ENCODE measurements at places on chromosomes 7 and 10. TPM values are rescaled to one million over a fixed set of nuclear protein-coding genes. Genes with fewer than 3 reads are reported as not detected.

- no peak overlapping the region for H3K4me3 ChIP-seq
- no peaks in the 10 kb centered on the region for H3K27me3 ChIP-seq
- DNase-seq = no peak
- no peaks in the 10 kb centered on the region for H3K4me1 ChIP-seq
- no peaks in the 10 kb centered on the region for H3K36me3 ChIP-seq
These were observed 42.8 kb downstream of the RNLS start for GRCh38 chr10:88540351-88540750.

DNA sequence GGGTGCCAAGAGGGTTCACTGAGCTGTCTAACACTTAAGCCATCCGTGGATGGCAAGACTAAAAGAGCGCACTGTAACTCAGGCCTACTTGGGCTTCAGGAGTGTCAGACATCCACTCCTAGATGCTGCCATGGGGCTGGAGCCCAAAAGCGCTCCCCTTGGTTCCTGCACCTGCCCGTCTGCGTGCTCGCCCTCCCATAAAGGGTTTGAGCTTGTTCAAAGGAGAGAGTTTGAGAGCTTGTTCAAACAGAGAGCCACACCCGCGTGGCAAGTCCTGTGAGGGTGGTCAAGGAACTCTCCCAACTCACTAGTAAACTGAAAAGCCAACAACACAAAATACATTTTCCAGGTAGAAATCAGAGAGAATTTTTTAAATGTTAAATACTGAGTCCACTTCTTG lies 256.7 kb downstream of the SEMA3A start:
- no peak overlapping the region for H3K27ac ChIP-seq
- no peak overlapping the region for H3K4me3 ChIP-seq
- no peaks in the 10 kb centered on the region for H3K36me3 ChIP-seq
- DNase-seq = no peak
- no peaks in the 10 kb centered on the region for H3K4me1 ChIP-seq

Gene TEX36
- not detected for total RNA-seq

DNA sequence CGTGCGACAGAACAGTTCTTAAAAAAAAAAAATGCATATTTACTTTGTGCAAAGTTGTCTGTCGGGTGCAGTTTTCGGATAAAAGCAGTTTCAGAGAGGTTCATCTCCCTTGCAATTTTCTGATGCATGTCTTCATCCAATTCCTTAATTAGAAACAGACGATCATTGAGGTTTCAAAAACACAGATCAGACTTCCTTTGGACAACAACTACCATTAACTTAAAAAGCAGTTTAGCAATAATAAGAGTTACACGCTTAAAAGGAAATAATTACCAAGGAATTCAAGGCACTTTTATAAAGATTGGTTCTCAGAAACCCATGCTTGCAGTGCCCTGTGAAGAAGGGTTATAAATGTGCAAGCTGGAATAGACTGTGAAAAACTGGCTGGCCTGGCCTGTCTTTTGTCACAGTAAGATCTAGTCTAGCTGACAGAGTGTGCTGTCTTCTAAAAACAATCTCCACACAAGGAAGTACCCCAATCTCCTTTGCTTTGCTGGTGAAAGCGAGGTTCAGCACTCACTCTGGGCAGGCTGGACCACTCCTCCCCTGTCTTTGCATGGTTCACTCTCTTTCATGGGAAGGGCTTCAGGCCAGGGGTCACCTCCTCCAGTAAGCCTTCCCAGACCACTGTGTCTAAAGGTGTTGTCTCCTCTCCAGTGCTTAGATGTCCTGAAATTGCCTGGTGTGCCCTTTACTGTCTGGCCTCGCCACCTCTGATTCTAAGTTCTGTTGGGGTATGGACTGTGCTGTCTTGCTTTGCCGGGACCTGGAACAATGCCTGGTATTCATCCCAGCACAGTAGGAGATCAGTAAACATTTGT lies 34.8 kb upstream of the HNRNPH3 start:
- no peak overlapping the region for H3K4me3 ChIP-seq
- DNase-seq = no peak
- no peaks in the 10 kb centered on the region for H3K4me1 ChIP-seq
- no peak overlapping the region for H3K27ac ChIP-seq
- H3K27me3 ChIP-seq = no peaks in the 10 kb centered on the region
- no peaks in the 10 kb centered on the region for H3K36me3 ChIP-seq

DNA sequence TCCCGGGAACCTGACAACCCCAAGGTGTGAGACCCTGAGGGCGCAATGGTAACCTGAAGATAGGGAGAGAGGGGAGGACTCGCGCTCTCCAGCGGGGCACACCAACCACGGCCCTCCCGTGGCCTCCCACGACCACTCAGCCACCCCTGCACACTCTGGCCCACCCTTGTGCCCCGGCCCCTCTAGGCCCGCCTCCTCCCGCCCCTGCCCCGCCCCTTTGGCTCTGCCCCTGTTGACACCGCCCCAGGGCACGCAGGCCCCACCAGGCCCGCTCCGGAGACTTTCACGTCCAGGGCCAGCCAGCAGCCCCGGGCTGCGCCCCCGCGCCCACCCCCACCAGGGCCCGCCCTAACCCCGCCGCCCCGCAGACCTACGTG lies 10.9 kb downstream of the ATG9B start:
- no peak for DNase-seq
- peaks cover 48% of the 10 kb centered on the region for H3K4me1 ChIP-seq

DNA sequence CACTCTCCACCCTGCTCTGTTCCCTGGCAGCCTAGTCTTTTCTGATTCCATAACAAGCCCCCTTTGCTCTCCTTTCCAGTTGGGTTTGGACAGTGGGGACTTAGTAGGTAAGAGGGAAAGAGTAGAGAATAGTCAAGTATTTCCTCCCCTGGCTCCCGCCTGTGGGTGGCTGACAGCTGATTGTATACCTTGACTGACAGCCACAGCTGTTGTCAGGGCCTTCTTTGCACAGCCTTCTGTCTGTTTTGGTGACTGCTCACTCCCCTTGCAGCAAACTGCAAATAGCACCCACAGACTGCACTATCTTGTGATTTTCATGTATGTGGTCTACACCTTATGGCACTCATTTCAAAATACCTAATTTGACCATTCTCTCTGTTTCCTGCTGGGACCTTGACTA lies 486.3 kb downstream of the ACTR3B start:
- DNase-seq = no peak
- no peaks in the 10 kb centered on the region for H3K4me1 ChIP-seq
- no peaks in the 10 kb centered on the region for H3K36me3 ChIP-seq
- H3K27ac ChIP-seq = no peak overlapping the region
- no peaks in the 10 kb centered on the region for H3K27me3 ChIP-seq
- no peak overlapping the region for H3K4me3 ChIP-seq
